Progenitor cell of endocrine pancreas (in vitro differentiated cells): ENCODE measurements at places on chromosomes 1 and 21. TPM values are rescaled to one million over a fixed set of nuclear protein-coding genes. Genes with fewer than 3 reads are reported as not detected.

Gene MYBPHL
- 0.29 TPM in 1 of 2 replicates, not detected in the other for total RNA-seq

Gene BCAS2
- total RNA-seq: 57.6 and 58.5 TPM in 2 replicates

Gene OR2T2
- not detected in 2 replicates for total RNA-seq

Gene KCNE2
- 0.55 and 0.58 TPM in 2 replicates for total RNA-seq

Gene HSD3B1
- not detected in 2 replicates for total RNA-seq

Gene OR2T3
- total RNA-seq: not detected in 2 replicates

DNA sequence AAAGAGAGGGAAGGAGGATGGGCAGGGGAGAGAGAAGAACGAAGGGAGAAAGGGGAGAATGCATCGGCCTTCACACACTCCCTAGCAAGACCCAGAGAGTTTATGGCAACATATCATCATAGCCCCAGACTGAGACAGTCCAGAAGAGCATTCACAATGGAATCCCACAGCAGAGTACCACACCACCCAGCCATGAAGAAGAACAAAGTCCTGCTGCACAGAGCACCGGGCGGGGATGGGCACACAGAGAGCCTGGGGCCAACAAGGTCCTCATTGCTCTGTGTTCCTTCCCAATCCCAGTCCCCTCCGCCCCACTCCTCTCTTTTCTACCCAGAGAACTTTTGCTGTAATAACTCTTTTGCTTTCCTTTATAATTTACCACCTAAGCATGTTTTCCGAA is 118.1 kb upstream of the TMPRSS2 start:
- no peaks in the 10 kb centered on the region for H3K4me1 ChIP-seq
- no peak overlapping the region for H3K27ac ChIP-seq
- no peaks in the 10 kb centered on the region for H3K36me3 ChIP-seq
- H3K27me3 ChIP-seq: peaks cover 3% of the 10 kb centered on the region
- no peak overlapping the region for H3K4me3 ChIP-seq

- no peak overlapping the region for H3K27ac ChIP-seq
- H3K4me3 ChIP-seq: no peak overlapping the region
- H3K4me1 ChIP-seq: peaks cover 2% of the 10 kb centered on the region
- no peaks in the 10 kb centered on the region for H3K36me3 ChIP-seq
Observed at GRCh38 chr1:71788113-71788512, 494.2 kb downstream of the NEGR1 start.

DNA sequence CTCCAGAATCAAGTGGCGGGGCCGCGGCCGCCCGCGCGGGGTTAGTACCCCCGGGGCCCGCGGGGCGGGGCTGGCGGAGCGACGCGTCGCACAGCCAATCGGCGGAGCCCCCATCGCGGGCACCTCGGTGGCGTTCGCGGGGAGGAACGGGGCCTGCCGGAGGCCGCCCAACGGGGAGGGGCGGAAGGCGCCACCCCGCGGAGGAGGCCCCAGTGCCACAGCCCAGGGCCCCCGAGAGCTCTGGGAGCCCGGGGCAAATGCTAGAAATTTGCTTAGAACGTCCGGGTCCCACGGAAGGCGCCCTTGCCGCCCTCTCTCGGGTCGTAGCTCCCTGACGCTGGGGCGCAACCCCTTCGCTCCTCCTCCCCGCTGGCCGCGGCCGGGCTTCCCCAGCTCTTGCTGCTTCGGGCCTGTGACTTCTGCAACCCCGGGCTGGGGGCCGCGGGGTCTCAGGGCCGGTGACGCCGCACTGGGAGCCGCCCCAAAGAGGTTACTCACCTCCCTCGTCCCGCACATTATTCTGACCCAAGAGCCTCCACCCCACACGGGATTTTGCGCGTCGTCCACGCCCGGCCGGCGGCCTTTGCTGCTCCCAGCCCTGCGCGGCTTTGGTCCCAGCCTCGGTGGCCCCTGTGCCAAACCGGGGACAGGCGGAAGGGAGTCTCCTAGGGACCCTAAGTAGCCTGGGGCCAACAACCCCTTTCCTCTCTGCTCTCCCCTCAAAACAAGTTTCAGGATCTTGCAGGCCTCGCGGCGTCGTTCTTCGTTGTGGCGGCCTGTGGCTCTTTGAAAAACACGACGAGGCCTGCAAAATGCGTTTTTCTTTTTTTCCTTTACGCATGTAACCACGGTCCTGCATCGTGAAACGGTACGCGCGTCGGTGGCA is at the start of gene RUNX3:
RUNX3 (minus strand) TSS at position 17 of the 886 bp plus-strand sequence. CDS start 408 bp downstream, outside the sequence.
- no peak within 1 kb of the TSS for H3K27ac ChIP-seq
- no peaks in the 10 kb centered on the region for H3K36me3 ChIP-seq
- H3K27me3 ChIP-seq: peaks cover 83% of the 10 kb centered on the region
- no peak within 1 kb of the TSS for H3K4me3 ChIP-seq
- no peak for DNase-seq

DNA sequence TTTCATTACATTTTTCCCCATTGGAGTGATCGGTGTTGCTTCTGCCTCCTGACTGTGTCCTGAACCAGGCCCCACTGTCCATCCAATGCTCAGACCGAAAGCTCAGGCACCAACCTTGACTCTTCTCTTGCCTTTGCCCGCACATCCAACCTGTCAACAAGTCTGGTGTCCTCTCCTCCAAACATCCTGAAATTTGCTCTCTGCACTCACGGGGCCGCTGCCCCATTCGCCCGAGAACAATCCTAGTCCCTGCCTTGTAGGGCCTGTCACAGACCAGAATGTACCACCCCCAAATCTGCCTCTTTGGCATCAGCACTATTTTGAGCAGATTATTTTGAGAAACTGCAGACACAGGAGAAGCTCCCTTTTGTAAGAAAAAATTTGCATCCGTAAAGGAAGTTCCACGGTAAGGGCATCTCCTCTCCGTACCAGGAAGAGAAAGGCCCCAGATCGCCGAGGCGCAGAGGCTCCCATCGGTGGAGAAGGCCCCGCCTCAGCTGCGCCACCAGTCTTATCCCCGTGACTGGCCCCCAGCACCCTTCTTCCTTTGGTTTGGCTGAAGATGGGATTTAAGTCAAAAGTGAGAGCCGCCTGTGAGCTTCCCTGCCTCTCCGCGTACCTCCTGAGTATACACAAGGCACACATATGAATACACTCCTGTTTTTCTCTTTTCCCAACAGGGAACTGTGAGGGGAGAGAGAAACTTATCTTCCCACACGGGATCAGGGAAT is 7.1 kb downstream of the MORN1 start:
- no peaks in the 10 kb centered on the region for H3K36me3 ChIP-seq
- H3K4me3 ChIP-seq: no peak overlapping the region
- H3K27ac ChIP-seq: no peak overlapping the region
- H3K27me3 ChIP-seq: no peaks in the 10 kb centered on the region

GRCh38 chr1:210796421-210796820 is 337.5 kb downstream of the KCNH1 start:
- H3K27me3 ChIP-seq: peaks cover 4% of the 10 kb centered on the region
- H3K4me1 ChIP-seq: peaks cover 5% of the 10 kb centered on the region
- no peak for DNase-seq
- no peak overlapping the region for H3K27ac ChIP-seq
- H3K36me3 ChIP-seq: no peaks in the 10 kb centered on the region

DNA sequence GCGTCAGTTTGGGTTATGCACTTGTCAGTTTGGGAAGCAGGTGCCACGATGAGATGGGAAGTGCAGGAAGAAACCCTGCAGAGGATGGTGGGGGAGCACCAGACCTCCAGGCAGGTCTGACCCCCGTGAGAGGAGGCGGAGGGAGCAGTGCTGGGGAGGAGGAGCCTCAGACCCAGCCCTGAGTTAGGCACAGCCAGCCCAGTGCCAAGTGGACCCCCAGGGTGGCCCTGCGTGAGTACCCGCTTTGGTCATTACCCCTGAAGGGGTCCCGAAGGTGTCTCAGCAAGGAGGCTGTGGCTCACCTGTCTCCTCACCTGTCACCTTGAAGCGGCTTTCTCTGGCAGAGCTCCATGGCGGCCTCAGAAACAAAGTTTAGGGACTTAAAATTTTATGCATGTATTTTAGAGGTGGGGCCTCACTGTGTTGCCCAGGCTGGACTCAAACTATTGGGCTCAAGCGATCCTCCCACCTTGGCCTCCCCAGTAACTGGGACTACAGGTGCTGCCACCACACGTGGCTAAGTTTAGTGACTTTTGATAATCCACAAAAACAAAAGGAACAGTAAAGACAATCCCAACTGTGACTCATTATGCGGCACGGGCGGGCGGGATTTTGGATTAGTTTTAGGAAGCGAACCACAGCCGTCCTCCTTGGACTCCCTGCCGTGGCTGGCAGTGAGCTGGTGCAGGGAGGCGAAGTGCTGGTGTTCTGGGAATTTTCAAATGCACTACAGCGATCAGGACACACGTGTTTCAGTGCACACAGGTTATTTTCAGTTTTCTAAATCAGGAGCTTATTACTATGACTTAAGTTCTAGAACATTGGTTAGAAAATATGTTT is 4.7 kb downstream of the AGPAT3 start:
- no peak for DNase-seq
- H3K4me3 ChIP-seq: no peak overlapping the region
- H3K36me3 ChIP-seq: peaks cover 23% of the 10 kb centered on the region
- H3K4me1 ChIP-seq: peaks cover 21% of the 10 kb centered on the region
- H3K27ac ChIP-seq: no peak overlapping the region

GRCh38 chr1:204746838-204747442 is 61.4 kb upstream of the LRRN2 start:
- peaks cover 14% of the 10 kb centered on the region for H3K27me3 ChIP-seq
- no peak overlapping the region for H3K4me3 ChIP-seq
- H3K4me1 ChIP-seq: peaks cover 12% of the 10 kb centered on the region
- no peaks in the 10 kb centered on the region for H3K36me3 ChIP-seq
- no peak overlapping the region for H3K27ac ChIP-seq
- DNase-seq: peak; percentile 38

DNA sequence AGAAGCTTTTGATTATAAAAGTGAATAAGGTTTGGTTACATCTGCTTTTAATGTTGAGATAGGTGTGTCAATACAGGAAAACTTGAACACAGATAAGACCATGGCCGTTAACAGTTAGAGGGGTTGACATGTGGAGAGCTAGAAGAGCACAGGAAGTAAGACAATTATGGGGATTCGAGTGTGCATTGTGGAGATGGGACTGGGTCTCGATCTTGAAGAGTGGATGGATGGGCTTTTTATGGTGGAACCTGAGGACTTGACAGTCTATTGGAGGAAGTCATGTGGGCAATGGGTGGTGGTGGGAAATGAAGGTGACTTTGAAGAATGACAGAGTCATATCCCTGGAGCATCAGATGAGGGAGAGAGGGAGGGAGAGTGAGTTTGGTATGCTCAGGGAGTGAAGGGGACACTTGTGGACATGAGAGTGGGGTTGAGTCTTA is 12.1 kb downstream of the DYRK1A start:
- H3K27me3 ChIP-seq: no peaks in the 10 kb centered on the region
- DNase-seq: no peak
- H3K4me3 ChIP-seq: no peak overlapping the region
- H3K4me1 ChIP-seq: peaks cover 49% of the 10 kb centered on the region
- H3K36me3 ChIP-seq: no peaks in the 10 kb centered on the region
- H3K27ac ChIP-seq: peak overlapping the region; percentile 76

GRCh38 chr1:228809621-228810394 is 74.5 kb downstream of the RHOU start:
- no peaks in the 10 kb centered on the region for H3K27me3 ChIP-seq
- peak overlapping the region; percentile 87 for H3K27ac ChIP-seq
- H3K4me1 ChIP-seq: peaks cover 40% of the 10 kb centered on the region
- no peaks in the 10 kb centered on the region for H3K36me3 ChIP-seq
- no peak overlapping the region for H3K4me3 ChIP-seq

DNA sequence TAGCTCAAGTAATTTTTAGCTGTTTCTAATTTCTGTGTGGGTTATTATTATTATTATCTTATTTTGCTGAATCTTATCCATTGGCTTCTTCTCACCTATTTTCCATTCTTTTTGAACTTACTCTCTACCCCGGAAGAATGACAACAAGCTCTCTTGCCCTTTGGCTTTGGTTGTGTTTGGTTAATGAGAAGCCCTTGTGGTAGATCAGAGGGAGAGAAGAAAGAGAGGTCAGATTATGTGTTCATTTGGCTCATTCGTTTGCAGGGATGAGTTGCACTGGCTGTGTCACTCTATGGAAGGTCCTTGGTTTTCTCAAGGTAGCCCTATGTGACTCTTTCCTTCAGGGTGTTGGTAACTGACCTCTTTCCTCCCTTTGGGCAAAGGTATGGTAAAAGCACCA is 391.9 kb downstream of the LMO4 start:
- peaks cover 17% of the 10 kb centered on the region for H3K4me1 ChIP-seq
- H3K4me3 ChIP-seq: no peak overlapping the region
- peaks cover 2% of the 10 kb centered on the region for H3K36me3 ChIP-seq
- H3K27ac ChIP-seq: no peak overlapping the region

GRCh38 chr1:147076442-147076841 is 95.8 kb downstream of the PRKAB2 start:
- no peak overlapping the region for H3K27ac ChIP-seq
- H3K36me3 ChIP-seq: peaks cover 1% of the 10 kb centered on the region
- H3K4me1 ChIP-seq: peaks cover 16% of the 10 kb centered on the region
- no peak for DNase-seq

GRCh38 chr1:40450495-40451237 is 390 bp downstream of the ZFP69B start:
- peaks cover 42% of the 10 kb centered on the region for H3K36me3 ChIP-seq
- H3K27ac ChIP-seq: peak overlapping the region; percentile 97
- H3K27me3 ChIP-seq: no peaks in the 10 kb centered on the region
- no peak for DNase-seq
- peaks cover 13% of the 10 kb centered on the region for H3K4me1 ChIP-seq
- H3K4me3 ChIP-seq: peak overlapping the region; percentile 89

- H3K4me1 ChIP-seq: no peaks in the 10 kb centered on the region
- H3K27me3 ChIP-seq: peaks cover 24% of the 10 kb centered on the region
- no peak for DNase-seq
- H3K27ac ChIP-seq: no peak overlapping the region
Observed at GRCh38 chr1:6130596-6130995, 49.5 kb downstream of the CHD5 start.

DNA sequence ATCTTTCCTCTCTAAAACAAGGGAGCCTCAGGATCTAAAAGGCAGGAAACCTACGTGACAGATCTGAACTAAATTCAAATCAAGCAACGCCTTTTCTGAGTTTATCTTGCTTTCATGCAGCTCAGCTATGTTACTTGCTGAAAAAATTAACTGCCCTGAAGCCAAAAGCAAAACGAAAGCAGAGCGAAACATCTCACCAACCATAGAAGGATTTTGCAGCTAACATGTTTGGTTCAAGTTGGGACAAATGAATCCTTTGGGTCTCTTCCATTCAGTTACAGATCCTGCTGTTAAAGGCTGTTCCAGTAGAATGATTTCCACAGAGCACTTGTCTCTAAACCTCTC is 482 bp downstream of the SLC2A5 start:
- no peaks in the 10 kb centered on the region for H3K36me3 ChIP-seq
- no peak for DNase-seq
- peaks cover 4% of the 10 kb centered on the region for H3K27me3 ChIP-seq
- no peaks in the 10 kb centered on the region for H3K4me1 ChIP-seq
